ENCODE measurements at places on chromosomes 7 and 10. TPM values are rescaled to one million over a fixed set of nuclear protein-coding genes. Genes with fewer than 3 reads are reported as not detected.

The CTTNBP2 gene
- total RNA-seq, result not detected

The SLC39A12 gene
- not detected for total RNA-seq

The PNLIPRP3 gene
- total RNA-seq, result not detected

The LLCFC1 gene
- not detected for total RNA-seq

The SCIN gene
- 0.64 TPM for total RNA-seq

The CDK13 gene
- 34.8 TPM for total RNA-seq

All from activated CD4-positive, alpha-beta T cell treated with anti-CD3 and anti-CD28 coated beads for 36 hours (primary cell).